ENCODE measurements at places on chromosomes 1 and 21.

DNA sequence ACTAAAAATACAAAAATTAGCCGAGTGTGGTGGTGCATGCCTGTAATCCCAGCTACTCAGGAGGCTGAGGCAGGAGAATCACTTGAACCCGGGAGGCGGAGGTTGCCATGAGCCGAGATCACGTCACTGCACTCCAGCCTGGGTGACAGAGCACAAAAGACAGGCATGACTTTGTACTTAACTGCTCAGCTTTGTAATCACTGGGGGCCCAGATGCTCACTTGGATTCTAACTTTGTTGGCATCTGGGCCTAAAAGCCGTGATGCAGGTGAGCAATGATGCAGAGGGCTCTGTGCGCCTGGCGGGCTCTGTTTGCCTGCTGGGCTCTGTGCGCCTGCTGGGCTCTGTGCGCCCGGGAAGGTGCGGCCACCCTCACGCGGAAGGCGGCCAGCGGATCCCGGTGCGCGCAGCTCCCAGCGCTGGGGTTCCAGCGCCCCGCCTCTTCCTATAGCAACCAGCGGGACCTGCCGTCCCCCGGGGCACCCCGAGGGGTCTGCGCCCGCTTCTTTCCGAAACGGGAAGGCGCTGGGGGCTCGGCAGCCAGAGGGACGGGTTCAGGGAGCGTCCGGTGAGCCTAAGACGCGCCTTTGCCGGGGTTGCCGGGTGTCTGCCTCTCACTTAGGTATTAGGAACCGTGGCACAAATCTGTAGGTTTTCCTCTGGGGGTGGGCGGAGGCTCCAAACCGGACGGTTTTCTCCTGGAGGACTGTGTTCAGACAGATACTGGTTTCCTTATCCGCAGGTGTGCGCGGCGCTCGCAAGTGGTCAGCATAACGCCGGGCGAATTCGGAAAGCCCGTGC lies 31.7 kb downstream of the PRMT2 start:
- DNase-seq = no peak

DNA sequence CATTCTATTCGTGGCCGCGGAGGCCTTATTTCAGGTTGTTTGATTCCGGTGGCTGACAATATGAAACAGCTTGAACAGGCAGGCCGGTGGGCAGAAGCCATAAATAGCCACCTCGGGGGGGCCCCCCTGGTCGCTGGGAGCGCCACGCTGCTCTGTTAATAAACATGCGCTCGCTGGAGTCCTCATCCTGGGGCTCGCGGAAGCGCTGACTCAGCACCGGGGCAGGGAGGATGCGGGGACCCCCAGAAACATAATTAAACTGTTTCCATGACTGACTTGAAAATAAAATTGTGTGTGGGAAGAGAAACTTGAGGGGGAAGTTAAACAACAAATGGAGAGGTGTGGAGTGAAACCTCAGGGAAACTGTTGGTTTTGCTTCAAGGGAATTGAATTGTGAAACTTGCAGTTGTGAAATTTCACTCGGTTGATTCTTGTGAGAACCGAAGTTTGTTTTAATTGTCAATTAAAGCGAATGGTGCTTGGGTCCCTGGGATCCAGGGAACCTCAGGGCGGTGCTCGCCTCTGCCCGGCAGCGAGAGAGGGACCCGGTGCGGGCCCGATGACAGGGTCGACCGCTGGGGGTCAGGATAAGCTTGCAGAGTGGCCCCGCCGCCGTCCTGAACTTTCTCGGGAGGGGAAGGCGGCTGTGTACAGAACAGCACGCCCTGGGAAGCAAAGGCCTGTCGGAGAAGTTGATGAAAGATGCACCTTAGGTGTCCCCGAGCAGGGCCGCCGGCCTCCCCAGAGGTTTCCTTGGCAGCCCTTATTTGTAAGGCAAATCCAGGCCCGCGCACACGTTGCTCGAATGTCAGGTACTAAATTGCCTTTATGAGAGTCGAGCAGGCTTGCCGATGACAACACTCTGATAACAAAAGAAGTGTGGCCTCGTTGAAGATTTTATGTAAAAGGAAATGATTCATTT lies 176.9 kb upstream of the LMO4 start:
- peak; percentile 77 for DNase-seq

- DNase-seq = peak; percentile 11
Observed at GRCh38 chr21:14273736-14274538, 58.0 kb downstream of the RBM11 start.

DNA sequence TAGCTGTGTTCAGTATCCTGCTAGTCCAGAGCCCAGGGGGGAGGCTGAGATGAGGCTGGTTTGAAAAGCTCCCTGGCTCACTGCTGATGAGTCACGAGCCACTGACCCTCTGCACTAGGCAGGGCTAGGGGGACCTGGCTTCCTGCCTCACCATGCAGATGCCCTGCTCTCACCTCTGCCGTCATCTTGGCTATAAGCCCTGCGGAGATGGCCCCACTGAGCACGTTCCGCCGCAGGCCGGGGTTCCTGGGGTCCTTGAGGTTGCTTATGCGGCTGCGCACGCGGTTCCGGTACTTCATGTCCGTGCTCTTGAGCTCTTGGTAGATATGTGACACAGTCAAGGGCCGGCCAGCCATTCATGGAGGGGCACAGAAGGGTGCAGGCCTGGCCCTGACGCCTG lies 24.1 kb upstream of the ZNF436 start:
- no peak for DNase-seq

DNA sequence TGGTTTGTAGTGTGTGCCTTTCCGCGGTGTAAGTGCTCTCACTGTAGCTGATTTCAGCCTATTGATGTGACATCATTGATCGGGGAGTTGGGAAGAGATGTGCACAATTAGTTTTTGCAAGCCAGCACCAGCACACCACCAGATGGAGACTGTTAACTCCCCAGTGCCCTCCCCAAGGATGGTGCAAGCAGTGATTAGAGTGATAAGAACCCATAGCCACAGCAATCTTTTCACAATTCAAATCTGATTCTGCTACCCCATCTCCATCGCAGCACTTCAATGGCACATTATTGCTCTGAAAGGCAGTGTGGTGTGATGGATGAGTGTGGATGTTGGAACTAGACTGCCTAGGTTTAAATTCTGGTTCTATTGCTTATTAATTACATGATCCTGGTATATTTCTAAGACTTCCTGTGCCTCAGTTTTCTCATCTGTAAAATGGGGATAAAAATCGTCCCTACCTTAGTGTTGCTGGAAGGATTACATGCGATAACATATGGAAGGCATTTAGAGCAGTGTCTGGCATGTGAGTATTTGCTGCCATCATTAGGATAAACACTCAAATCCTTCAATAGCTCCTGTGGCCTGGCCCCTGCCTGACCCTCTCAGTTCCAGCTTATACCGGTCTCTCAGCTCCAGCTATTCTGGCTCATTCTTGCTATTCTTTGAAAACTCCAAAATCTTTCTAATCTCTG lies 6.7 kb downstream of the CSF3R start:
- no peak for DNase-seq

DNA sequence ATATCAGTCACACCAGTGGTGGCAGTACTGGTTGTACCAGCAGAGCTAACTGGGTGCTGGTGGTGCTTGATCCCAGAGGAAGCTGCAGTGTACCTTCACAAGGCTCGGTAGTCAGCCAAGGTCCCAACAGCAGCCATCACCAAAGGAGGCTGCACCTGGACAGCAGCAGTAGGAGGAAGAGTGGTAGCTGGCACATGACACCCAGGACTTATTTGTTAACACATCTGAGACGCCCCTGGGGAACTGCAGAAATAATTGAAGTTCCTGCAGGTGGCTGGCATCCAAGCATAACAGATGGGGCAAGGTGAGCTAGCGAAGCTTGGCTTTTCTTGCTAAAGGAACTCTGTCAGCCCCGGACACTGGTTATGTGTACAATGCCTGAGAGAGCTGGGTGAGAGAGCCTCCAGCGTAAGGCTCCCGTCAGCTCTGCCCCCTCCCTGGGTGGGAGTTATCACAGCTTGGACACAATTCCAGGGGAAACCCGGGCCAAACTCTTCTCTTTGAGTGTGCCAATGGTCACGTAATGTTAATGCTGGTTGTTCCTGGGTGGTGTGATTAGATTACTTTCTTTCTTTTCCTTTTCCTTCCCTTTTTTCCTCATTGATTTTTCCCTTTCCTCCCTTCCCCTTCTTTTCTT lies 29.1 kb upstream of the PARP1 start:
- DNase-seq = no peak

DNA sequence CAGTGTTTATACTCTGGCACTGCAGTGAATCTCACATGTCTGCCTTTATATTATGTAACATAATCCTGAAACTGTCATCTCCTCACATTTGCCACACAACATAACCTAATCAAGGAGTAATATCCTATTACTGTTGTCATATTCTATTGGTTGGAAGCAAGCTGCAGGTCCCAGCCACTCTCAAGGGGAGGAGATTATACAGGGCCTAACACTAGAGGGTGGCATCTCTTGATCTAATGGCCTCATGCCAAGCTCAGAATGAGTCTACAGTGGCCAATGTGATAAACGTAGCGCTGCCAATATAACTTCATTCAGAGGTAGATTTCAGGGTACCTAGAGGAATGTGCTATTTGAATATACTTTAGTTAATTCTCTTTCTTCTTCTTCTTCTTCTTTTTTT lies 166.8 kb downstream of the BACH1 start:
- no peak for DNase-seq

DNA sequence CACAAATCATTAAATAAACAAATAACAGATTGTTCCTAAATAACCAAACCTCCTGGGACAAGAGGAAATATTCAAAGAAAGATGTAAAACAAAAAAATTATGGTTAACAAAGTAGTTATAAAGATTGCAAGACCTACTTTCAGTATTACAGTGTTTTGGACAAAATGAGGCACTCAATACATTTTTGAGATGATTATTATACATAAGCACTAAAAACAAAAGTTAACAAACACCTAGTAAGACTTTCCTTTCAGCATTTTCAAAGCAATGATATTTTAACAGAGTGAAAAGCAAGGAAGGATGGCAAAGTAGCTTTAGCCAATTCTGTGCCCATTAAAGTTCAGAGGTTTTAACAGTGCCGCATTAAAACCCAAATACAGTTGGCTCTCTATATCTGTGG lies 17.2 kb downstream of the OMA1 start:
- no peak for DNase-seq

DNA sequence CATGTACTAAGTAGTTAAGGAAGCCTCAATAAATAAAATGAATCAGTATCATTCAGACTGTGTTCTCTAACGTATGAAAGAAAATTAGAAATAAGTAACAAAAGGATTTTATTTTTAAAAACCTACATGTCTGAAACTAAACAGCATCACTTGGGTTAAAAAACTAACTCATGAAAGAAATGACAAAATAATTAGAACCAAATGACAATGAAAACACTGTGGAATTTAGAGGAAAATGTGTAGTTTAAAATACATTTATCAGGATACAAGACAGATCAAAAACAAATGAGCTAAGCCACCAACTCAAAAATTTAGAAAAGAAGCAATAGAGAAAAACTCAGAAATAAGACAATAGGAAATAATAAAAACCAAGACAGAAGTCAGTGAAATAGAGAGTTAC lies 108.7 kb downstream of the TENT5C start:
- DNase-seq = no peak

DNA sequence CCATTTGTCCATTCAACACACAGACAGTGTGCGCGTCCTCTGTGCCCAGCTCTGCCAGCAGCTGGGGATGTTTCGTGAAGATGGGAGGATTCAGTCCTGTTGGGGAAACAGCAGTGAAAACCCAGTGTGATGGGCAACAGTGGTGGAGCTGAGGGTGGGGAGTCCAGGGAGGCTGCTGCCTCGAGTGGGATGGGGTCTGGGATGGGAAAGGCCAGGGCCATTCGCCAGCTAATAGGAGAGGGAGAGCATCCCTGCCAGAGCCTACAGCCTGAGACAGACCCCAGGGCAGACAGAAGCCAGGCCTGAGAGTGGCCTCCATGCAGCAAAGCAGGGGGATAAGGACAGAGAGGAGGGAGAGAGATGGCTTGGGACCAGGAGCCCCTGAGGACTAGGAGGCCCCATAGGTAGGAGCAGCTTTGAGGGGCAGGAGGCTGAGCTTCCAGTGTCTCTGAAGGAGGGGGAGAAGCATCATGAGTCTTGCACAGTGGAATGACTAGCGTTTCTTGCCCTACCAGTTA lies 252.6 kb downstream of the NPHP4 start:
- DNase-seq = no peak

GRCh38 chr1:94413311-94413710 lies 4.9 kb upstream of the ABCD3 start:
- peak; percentile 12 for DNase-seq

GRCh38 chr21:46325073-46325912 lies 1.3 kb downstream of the PCNT start:
- peak; percentile 29 for DNase-seq

GRCh38 chr1:173341307-173341706 lies 134.2 kb upstream of the TNFSF4 start:
- no peak for DNase-seq

- DNase-seq = no peak
Observed at GRCh38 chr1:84834419-84835064, 58.5 kb downstream of the LPAR3 start.

DNA sequence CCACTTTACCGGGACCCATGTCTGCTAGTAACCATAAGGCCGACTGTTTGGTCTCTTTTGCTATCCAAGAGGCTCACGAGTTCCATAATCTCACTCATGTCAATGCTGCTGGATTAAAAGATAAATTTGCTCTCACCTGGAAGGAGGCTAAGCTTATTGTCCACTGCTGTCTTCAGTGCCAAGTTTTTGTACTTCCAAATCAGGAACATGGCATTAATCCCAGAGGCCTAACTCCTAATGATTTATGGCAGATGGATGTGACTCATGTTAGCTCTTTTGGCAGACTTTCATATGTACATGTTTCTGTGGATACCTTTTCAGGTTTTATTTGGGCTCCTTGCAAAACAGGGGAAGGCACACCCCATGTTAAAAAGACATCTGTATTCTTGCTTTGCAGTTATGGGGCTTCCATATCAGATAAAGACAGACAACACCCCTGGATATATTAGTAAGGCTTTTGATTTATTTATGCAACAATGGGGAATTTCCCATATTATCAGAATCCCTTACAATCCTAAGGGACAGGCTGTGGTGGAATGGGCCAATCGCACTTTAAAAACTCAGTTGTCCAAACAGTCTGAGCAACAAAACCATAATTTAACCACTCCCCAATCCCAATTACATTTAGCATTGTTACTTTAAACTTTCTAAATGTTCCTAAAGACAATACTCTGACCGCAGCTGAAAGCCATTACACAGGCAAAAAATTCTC lies 162.7 kb downstream of the IER5 start:
- no peak for DNase-seq

DNA sequence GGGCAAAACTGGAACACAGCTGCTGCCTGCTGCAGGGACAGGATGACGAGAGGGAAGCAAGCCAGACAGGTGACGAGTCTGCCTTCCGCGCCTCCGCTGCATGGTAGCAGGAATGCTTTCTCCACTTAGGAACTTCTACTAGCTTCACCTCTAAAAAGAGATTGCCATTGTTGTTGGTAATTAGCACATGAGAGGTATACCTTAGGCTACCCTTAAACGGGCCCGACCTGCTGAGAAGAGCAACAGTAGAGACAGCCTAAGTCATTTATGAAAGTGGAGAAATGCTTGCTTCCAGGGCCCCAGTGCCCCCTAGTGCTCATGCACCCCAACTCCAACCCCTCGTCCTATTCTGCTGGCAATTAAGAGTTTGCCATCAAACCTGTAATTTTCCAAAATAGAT lies 96.9 kb upstream of the AKT3 start:
- DNase-seq = peak; percentile 41

Measured in suppressor macrophage treated with lipopolysaccharide for 4 hours (primary cell).